ENCODE measurements at places on chromosomes 3 and 15.

DNA sequence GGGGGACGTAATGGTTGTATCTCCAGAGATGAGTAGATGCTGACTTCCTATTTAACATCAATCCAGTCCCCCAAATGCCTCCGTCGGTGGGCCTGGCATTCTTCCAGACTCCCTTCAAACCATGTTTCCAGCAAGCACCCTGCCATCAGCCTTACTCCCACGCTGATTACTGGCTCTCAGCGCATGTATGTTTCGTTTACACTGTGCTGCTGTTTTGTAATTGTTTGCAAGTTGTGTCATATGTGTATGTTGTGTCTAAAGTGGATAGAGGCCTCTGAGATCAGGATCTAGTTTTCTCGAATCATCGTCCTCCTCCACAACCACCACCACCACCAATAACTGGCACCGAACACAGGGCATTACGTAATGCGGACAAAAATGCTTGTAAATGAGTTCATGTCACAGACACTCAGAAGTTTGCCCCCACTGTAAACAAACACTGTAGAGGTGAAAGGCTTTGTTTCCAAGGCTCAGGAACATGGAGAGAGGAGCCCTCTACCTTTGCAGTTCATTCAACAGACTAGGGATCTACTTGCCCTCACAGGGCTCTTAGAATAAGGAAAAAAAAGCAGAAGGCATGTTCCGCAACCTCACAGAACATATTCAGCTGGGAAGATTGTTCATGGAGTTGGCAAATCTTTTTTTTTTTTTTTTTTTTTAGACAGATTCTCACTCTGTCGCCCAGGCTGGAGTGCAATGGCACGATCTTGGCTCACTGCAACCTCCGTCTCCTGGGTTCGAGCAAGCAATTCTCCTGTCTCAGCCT is 46.1 kb upstream of the SEMA4B start:
- DNase-seq: no peak

GRCh38 chr3:41120460-41120859 is 78.8 kb upstream of the CTNNB1 start:
- DNase-seq: no peak

- DNase-seq: no peak
These were observed 87.5 kb upstream of the PRR20G start for GRCh38 chr3:127375151-127375930.

DNA sequence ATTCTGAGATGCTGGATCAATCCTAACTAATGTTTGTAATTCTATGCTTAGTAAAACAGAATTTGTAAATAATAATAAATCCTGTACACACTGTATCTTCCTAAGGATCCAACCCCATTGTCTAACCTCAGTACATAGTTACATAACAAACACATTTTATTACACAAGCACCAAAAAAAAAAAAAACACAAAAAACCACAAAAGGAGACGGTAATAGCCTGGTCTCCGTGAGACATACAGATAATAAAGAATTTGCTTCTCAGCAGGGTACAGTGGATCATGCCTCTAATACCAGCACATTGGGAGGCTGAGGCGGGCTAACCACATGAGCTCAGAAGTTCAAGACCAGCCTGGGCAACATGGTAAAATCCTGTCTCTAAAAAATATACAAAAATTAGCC is 558.7 kb downstream of the MAGI1 start:
- DNase-seq: no peak

DNA sequence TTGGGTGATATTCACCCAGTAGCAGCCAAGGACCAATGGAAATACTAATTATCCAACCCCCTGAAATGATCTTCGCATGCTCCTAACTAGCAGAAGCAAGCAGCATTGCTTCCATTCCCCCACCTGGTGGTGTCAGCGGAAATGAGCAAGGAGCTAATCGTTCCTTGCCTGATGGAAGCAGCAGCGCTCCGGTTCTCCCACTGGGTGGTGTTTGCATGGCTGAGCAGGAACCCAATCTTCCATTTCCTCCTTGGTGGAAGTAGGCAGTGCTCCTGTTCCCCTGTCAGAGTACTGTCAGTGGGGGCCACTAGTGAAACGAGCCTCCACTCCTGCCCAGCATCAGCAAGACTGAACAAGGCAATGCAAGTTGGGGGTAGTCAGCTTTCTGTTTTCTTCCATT is 311.5 kb downstream of the CACNA2D3 start:
- DNase-seq: no peak

DNA sequence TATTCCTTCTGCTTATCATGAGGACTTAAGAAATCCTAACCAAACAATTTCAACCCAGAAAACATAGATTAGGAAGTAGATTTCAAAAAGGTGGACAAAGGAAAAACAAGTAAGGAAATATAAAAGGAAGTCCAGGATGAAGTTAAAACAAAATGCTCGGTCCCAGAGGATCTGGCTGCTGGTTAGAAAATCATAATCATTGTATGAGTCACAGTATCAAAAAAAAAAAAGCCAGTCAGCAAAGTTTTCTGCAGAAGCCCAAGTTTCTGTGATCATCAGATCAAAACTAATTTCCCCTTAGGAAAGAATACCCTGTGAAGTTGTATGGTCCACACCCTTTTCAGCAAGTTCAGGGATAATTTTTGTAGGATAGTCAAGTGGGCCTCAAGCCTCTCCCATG is 43.0 kb upstream of the LRTM1 start:
- no peak for DNase-seq

All from D721Med (cell line).